ENCODE measurements at places on chromosomes 6 and 20. TPM values are rescaled to one million over a fixed set of nuclear protein-coding genes. Genes with fewer than 3 reads are reported as not detected.

DNA sequence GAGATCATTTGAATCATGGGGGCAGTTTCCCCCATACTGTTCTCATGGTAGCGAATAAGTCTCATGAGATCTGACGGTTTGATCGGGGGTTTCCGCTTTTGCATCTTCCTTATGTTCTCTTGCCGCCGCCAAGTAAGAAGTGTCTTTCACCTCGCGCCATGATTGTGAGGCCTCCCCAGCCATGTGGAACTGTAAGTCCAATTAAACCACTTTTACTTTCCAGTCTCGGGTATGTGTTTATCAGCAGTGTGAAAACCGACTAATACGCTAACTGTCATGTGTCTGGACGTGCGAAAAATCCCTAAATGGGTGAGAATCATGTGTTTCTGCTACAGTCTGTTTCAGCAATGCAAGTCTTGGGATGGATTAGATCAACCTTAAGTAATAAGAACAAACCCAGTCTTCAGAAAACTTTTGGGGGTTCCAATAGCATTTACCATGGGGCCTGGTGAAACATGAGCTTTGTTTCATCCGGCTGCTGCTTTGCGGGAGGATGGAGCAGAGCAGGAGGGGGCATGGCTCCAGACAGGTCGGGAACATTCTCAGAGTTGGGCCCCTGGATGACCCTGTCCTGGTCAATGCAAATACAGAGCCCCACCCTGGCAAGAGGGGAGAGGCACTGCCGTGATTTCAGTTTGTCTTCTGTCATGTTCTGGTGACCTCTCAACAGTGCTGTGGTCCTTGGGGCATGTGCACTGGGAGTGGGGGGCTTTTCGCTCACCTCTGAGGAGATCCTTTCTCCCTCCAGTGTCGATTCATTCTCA, 41.5 kb downstream of the CTCFL start:
- no peaks in the 10 kb centered on the region for H3K36me3 ChIP-seq
- no peaks in the 10 kb centered on the region for H3K4me1 ChIP-seq
- no peak overlapping the region for H3K27ac ChIP-seq

GRCh38 chr6:106626485-106626884, 2.8 kb downstream of the RTN4IP1 start:
- H3K27ac ChIP-seq: no peak overlapping the region
- no peak for DNase-seq
- no peaks in the 10 kb centered on the region for H3K27me3 ChIP-seq
- peaks cover 12% of the 10 kb centered on the region for H3K4me1 ChIP-seq

GRCh38 chr20:19565736-19566135, 192.3 kb upstream of the RIN2 start:
- no peaks in the 10 kb centered on the region for H3K4me1 ChIP-seq
- H3K27me3 ChIP-seq: no peaks in the 10 kb centered on the region
- H3K27ac ChIP-seq: no peak overlapping the region
- H3K4me3 ChIP-seq: no peak overlapping the region

- peaks cover 20% of the 10 kb centered on the region for H3K36me3 ChIP-seq
- no peaks in the 10 kb centered on the region for H3K27me3 ChIP-seq
- H3K27ac ChIP-seq: no peak overlapping the region
- peaks cover 37% of the 10 kb centered on the region for H3K4me1 ChIP-seq
- no peak for DNase-seq
Measured at GRCh38 chr20:46683011-46683667, 6.1 kb downstream of the TP53RK start.

DNA sequence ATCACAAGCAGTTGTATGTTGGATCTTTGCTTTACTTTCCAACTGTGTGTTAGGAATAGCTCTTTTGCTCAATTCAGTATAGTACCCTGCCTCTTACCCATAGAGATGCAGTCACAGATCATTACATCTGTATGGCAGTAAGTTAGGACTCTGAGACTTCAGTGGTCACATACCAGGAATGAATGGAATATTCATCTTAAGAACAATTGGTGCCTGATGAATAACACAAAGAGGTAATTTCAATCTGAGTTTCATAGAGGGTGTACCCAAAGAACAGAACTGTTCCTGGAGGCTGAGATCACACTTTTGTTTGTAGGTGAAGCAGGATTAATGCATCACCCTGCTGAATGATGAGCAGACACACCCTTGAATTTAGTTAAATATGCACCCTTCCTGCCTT, 28.7 kb upstream of the KIF13A start:
- H3K4me3 ChIP-seq: no peak overlapping the region
- no peaks in the 10 kb centered on the region for H3K27me3 ChIP-seq
- DNase-seq: no peak
- no peak overlapping the region for H3K27ac ChIP-seq
- no peaks in the 10 kb centered on the region for H3K4me1 ChIP-seq
- H3K36me3 ChIP-seq: no peaks in the 10 kb centered on the region

- H3K27me3 ChIP-seq: no peaks in the 10 kb centered on the region
- no peak overlapping the region for H3K4me3 ChIP-seq
- no peak for DNase-seq
- H3K27ac ChIP-seq: no peak overlapping the region
- H3K4me1 ChIP-seq: no peaks in the 10 kb centered on the region
- H3K36me3 ChIP-seq: no peaks in the 10 kb centered on the region
Measured at GRCh38 chr20:13644010-13644409, 5.3 kb upstream of the TASP1 start.

- H3K36me3 ChIP-seq: no peaks in the 10 kb centered on the region
- H3K27me3 ChIP-seq: no peaks in the 10 kb centered on the region
- H3K4me3 ChIP-seq: no peak overlapping the region
- no peaks in the 10 kb centered on the region for H3K4me1 ChIP-seq
- H3K27ac ChIP-seq: no peak overlapping the region
Measured at GRCh38 chr6:106849676-106850332, 124.7 kb downstream of the CD24 start.

- H3K27ac ChIP-seq: no peak overlapping the region
- peaks cover 3% of the 10 kb centered on the region for H3K27me3 ChIP-seq
- H3K4me1 ChIP-seq: no peaks in the 10 kb centered on the region
- no peak for DNase-seq
- H3K4me3 ChIP-seq: no peak overlapping the region
- no peaks in the 10 kb centered on the region for H3K36me3 ChIP-seq
Measured at GRCh38 chr6:41189967-41190366, 11.0 kb downstream of the TREML2 start.

GRCh38 chr20:38043512-38044300, 10.2 kb downstream of the RPRD1B start:
- H3K27ac ChIP-seq: no peak overlapping the region
- no peaks in the 10 kb centered on the region for H3K27me3 ChIP-seq

CITED2 gene
- 278 TPM for total RNA-seq

CLPSL1 gene
- total RNA-seq: not detected

DNA sequence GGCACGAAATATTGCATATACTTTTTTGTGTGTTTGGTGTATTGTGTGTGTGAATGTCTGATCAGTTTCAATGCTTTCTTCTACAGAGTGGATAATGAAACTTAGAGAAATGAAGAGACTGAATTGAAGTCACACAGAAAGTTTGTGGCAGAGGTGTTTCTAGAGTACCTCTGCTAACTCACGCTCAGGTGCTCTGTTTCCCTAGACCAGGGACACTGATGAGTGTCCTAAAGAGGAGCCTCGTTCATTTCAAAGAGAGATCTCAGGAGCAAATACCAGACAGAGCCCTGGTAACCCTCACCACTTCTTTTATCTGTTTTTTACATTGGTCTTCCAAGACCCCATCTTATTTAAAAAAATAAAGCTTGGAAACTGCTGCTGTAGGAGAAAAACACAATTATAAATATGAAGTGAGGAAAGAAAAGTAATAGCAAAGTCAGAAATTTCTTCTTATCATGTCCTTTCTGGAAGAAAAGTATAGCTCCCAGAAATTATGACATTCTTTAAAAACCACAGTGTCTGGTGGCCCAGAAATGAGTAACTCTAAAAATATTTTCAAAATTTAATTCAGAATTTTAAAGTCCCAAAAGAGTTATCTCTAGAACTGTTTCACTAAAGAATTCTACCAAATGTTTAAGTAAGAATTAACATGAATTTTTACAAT, 720.6 kb downstream of the RFPL4B start:
- H3K4me1 ChIP-seq: no peaks in the 10 kb centered on the region
- H3K27me3 ChIP-seq: no peaks in the 10 kb centered on the region
- no peak for DNase-seq
- no peak overlapping the region for H3K27ac ChIP-seq
- H3K36me3 ChIP-seq: no peaks in the 10 kb centered on the region
- no peak overlapping the region for H3K4me3 ChIP-seq

DNA sequence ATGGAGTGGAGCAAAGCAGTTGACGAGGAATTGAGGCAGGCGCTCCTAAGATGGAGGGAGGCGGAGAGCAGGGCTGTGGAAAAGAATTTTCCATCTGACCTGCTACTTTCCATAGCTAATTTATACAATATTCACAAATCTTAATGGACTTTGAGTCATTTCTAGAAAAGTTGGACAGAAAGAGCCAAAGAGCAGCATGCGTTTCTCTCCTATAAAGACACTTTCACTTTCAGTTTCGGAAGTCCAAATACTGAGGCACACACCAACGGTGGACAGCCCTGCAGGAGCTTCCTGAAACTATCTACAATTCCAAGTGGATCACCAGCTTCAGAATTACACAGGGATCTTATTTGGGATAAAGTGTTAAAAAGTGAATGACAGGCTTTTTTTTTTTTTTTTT, 43.5 kb downstream of the PANK2 start:
- H3K36me3 ChIP-seq: no peaks in the 10 kb centered on the region
- peaks cover 32% of the 10 kb centered on the region for H3K4me1 ChIP-seq
- peak overlapping the region; percentile 38 for H3K4me3 ChIP-seq
- H3K27me3 ChIP-seq: no peaks in the 10 kb centered on the region
- no peak for DNase-seq

DNA sequence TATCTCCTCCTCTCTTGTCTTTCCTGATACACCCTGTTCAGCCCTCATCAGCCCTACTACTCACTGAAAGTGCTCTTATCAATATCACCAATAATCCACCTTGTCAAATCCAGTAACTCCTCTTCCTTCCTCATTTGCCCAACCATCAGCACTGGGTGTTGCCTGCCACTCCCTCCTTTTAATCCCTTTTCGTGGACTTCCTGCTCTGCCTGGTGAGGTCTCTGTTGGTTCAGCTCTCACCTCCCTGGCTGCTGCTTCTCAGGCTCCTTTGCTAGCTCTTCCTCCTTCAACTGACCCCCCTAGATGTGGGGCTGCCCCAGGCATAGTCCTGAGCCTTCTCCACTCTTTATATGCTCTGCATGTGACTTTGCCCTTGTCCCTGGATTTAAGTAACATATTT, 92.5 kb downstream of the PREP start:
- H3K27me3 ChIP-seq: no peaks in the 10 kb centered on the region
- no peak overlapping the region for H3K4me3 ChIP-seq
- H3K36me3 ChIP-seq: peaks cover 22% of the 10 kb centered on the region
- no peak overlapping the region for H3K27ac ChIP-seq
- H3K4me1 ChIP-seq: no peaks in the 10 kb centered on the region

KHDC1L gene
- not detected for total RNA-seq

- DNase-seq: no peak
- peaks cover 78% of the 10 kb centered on the region for H3K36me3 ChIP-seq
- no peaks in the 10 kb centered on the region for H3K27me3 ChIP-seq
- H3K27ac ChIP-seq: no peak overlapping the region
- H3K4me3 ChIP-seq: no peak overlapping the region
Measured at GRCh38 chr20:47656318-47656717, 129.0 kb downstream of the SULF2 start.

ADA gene
- 5.8 TPM for total RNA-seq

- H3K36me3 ChIP-seq: no peaks in the 10 kb centered on the region
- H3K4me1 ChIP-seq: no peaks in the 10 kb centered on the region
- no peak overlapping the region for H3K27ac ChIP-seq
- no peaks in the 10 kb centered on the region for H3K27me3 ChIP-seq
Measured at GRCh38 chr6:16840291-16840690, 79.0 kb upstream of the ATXN1 start.

RAB44 gene
- total RNA-seq: 0.96 TPM

DNA sequence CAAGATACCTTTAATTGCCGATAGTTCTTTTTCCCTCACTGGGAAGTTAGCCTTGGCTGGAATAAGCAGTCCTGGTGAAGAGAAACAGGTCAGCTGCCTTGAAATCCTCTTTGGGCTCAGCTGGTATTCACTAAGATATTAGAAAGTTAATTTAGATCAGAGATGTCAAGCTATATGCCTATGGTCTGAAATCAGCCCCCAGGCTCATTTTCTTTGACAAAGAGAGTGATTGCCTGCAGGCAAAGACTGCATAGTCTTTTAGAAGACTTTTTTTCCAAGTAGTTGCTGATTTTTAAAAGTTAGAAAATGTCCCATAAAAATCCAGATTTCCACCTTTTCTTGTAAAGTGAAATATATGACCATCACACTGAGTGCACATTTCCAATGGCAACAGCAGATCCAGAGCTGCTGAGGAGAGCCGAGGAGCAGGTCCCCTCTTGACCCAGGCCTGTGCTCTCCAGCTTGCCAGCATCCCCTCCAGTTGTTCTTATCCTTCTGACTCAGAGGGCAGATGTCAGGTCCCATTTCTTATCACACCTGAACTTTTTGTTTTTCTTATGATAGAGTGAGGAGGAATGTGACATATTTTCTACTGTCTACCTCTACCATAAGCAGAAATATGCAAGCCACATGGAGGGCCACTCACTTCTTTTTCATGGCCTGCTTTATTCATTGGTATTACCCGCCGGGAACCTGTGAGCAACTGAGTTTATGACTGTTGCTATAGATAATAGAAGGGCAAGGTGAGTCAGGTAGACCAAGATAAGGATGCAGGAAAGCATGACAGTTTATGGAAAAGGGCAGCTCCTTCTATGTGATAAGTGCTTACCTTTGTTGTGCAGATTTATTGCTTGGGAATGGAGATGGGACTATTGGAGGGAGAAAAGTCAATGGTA, 17.6 kb upstream of the L3MBTL3 start:
- H3K27ac ChIP-seq: no peak overlapping the region
- H3K4me1 ChIP-seq: no peaks in the 10 kb centered on the region
- H3K36me3 ChIP-seq: no peaks in the 10 kb centered on the region
- no peak for DNase-seq

DNA sequence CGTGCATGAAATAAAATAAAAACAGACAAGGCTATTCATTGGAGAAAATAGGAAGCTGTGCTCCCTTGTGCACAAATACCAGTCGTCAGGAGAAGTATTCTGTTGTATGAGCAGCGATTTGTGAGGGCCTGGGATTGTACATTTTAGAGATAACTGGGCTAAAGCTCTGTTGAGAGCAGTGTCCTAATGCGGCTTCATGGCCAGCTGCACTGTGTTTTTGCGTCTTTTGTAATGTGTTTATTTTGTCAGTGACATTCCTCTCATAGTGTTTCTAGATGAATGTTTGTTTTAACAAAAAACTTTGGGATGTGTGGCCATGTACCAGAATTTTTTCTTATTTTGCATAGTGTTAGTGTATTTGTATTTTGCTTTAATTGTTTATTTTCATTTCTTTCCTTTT, 14.8 kb downstream of the ERMARD start:
- DNase-seq: no peak
- no peaks in the 10 kb centered on the region for H3K27me3 ChIP-seq
- peaks cover 72% of the 10 kb centered on the region for H3K36me3 ChIP-seq
- H3K4me3 ChIP-seq: no peak overlapping the region
- peak overlapping the region; percentile 7 for H3K27ac ChIP-seq
- H3K4me1 ChIP-seq: no peaks in the 10 kb centered on the region

HNF4A gene
- total RNA-seq: 0.20 TPM

DNA sequence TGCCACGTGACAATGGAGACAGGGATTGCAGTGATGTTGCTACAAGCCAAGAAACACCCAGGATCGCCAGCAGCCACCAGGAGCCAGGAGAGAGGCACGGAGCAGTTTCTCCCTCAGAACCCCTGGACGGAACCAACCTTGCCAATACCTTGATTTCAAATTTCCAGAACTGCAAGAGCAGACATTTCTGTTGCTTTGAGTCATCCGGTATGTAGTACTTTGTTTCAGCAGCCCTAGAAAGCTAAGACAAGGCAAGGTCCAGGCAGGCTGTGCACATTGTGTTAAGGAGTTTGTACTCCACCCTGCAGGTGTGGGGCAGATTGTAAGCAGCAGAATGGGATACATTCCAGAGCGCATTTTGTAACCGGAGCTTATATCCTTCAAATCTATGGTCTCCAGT, 48.3 kb downstream of the TRERF1 start:
- H3K36me3 ChIP-seq: no peaks in the 10 kb centered on the region
- no peak overlapping the region for H3K4me3 ChIP-seq
- H3K27me3 ChIP-seq: no peaks in the 10 kb centered on the region
- no peak for DNase-seq
- H3K4me1 ChIP-seq: peaks cover 11% of the 10 kb centered on the region
